Inflammatory macrophage treated with lipopolysaccharide for 1 hour (primary cell): ENCODE measurements at places on chromosomes 7 and 10.

DNA sequence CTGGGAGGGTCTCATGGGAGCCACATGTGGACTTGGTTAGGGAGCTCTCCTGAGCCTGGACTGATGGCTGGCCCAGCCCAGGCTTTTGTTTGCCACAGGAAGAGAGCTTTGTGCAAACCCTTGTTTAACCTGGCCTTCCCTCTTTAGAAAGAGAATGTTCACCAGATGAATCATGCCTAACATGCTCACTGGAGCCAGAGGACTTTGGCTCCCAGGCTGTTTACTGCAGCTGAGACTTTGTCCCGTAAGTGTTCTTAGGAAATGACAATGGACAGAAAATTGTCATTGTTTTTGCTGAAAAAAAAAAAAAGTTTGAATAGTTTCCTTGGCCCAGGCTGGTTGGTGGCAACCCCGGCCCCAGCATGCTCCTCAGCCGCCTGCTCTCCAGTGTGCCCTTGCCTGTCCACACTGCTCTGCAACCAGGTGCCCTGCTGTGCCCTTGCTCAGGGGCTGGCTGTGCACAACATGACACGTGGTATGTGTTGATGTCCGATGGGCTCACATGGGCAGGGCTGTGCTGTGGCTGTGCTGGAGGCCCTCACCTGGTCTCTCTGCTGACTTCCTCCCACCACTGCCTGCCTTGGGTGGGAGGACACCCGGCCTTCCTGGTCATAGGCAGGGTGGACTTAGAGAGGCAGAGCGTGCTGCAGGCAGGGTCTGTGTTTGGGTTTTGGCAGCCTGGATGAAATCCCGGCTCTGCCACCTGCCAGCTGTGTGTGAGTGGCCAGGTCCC, 215.3 kb upstream of the ZNF32 start:
- DNase-seq, result no peak

GRCh38 chr7:24851786-24852185, 94.5 kb upstream of the GSDME start:
- no peak for DNase-seq

DNA sequence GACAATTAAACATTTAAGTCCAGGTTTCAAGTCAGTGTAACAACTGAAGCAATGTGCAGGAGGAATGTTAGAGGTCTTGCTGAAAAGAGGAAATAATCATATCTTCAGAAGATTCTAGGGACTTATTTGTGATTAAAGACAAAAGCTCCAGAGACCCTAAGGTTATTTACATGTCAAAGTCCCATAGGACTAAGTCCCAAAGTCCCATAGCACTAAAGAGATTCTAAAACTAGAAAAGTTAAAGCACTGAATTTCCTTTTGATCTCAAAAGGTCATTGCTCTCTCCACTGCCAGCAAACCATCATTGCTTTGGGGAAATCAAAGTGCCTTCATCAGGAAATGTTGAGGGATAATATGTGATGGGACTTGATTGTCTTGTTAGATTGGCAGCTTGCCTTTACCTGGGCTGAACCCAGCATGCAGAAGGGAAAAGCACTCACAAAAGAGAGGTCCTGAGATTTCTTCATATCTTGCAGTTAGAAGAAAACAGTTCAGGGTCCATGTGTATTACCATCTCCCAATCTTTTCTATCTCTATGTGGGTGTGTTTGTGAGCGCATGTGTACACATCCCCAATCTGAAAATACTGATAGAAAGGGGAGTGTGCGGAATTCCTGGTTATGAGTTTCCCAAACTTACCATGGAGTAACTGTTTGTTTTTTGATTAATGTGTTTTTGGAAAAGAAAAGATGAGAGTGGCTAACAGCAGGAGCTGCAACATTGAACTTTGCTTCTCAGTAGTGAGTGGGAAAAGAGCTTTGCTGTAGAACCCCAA, 21.8 kb downstream of the NUDT13 start:
- DNase-seq, result no peak

DNA sequence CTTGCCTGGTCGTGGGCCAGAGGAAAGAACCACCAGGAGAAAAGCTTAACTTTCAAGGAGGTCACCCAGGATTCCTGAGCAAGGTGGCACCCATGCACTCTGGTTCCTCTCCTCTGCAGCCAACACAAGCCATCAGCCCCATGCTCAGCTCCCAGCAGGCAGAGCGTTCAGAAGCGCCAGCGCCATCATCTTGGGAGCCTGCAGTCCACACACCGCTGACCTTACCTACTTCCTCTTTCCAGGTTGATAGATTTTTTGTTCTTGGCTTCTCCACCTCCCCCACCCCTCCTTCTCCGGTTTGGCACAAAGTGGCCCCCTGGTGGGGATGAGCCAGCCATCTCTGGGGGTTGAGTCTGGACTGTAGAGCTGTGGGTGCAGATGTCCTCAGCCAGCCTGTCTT, 1.7 kb upstream of the WDR86 start:
- DNase-seq, result no peak

- DNase-seq, result no peak
Measured at GRCh38 chr7:103993551-103993950, 4.1 kb upstream of the RELN start.

- no peak for DNase-seq
Measured at GRCh38 chr10:85719408-85719807, 647.2 kb downstream of the GRID1 start.

DNA sequence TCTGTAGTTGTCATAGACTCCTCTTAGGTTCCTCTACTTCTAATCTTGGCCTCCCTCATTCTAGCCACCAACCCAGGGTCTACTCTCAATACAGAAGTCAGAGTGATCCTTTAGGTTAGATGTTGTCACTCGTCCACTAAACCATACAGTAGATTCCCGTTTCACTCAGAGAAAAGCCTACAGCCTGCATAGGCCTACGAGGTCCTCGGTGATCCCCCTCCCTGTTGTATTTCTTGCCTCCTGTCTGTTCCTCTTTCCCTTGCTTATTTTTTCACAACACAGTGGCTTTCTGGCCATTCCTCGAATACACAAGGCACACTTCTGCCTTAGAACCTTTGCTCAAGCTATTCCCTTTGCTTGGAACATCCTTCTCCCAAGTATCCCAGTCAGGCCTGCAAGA, 183.0 kb upstream of the PRSS1 start:
- DNase-seq, result peak; percentile 61

GRCh38 chr7:137920637-137921399, 74.0 kb upstream of the DGKI start:
- DNase-seq, result no peak

DNA sequence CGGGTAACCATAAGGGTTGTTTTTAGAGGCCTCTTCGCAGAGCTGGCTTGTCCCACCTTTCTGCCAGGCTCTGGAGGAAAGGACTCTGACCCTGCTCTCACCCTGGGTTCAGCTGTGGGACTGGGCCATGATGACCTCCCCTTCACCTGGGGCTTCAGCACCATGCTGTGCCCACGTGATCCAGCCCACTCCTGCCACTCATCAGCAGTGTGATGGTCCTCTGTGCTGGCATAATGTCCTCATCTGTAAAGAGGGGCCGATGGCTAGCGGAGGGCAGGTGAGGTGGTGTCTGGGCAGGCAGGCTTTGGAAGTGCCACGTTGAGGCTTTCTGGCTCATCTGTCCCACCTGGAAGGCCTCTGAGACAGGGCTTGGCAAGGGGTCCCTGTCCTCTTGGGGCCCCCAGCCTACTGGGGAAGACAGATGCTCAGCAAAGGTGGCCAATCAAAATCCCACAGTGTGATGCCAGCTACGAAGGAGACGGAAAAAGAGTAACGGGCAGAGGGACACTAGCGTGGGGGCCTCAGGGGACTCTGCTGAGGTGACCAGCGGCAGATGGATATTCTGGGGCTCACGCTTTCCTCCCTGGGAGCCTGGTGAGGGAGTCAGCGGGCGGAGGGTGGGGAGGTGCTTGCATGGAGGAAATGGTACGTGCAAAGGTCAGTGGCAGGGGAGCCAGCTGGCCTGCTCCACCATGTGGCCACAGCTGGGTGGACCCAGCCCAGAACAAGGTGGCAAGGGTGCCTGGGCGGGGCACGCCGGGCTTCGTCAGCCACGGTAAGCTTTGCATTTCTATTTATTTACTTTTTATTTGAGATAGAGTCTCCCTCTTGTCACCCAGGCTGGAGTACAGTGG, 5.4 kb downstream of the LRWD1 start:
- no peak for DNase-seq

- DNase-seq, result no peak
Measured at GRCh38 chr7:125032943-125033342, 103.3 kb upstream of the POT1 start.
